Stimulated activated CD4-positive, alpha-beta T cell treated with anti-CD3 and anti-CD28 coated beads, Interleukin-4, amount 100 ng/mL, for 24 hours (primary cell): ENCODE measurements at places on chromosomes 1 and 21.
A peak's percentile ranks its signal among the peaks of the same experiment; 100 is the strongest.

DNA sequence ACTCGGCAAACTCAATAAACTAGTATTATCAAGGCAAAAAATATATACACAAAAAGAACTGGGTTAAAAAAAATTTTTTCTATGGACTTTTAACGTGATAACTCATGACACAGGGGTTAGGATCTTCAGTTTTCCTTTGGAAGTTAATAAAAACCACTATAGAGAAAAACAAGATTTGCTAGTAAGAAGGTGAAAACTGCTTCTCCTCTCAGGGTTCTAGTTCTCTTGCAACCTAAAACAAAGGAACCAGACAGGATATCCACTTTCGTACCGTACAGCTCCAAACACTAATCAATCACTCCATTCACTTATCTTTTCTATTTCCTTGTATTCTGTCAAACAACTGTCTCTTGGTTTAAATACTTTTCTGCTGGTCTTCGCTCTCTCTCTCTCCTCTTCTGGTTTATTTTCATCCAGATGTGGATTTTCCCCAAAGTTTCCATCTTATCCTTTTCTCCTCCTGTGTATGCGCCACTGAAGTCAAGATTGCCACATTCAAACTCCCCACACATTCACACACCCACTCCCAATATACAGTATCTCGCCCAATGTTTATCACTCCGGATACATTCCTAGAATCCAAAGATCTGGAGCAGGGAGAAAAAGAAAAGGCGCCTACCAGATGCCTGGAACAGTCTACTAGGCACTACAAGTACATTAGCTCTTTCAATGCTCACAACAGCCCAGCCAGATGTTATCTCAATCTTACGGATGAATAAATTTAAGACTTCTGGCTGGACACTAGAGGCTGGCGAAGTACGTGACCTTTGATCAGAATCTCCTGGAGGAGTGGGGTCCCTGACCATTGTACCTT lies 775 bp upstream of the PRPF38B start:
- DNase-seq = no peak

DNA sequence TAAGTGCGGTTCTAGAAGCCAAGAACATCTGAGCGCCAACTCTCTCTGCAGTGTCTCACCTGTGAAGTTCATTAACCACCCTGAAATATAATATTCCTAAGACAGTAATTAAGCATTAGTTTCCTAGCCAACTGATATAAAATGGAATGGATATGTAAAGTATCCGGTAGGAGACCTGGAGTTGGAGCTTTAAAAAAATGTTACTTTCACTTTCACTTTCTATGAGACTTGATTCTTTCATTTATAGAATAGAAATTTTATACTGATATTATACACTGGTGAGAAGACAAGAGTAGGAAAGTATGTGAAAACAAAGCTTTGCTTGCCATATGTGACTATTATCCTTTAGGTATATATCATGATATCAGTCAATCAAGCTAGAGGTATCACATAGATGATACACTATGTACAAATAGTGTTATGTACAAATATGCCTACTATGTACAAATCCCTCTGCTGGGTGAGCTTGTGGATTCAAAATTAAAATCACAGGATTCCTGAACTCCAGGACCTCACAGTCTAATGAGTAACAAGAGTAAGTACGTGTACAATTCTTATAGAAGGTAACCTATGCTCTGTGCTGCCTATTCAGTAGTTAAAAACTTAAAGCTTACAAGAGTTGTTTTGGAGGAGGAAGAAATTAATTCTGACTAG lies 934.2 kb downstream of the TTLL7 start:
- DNase-seq = no peak

DNA sequence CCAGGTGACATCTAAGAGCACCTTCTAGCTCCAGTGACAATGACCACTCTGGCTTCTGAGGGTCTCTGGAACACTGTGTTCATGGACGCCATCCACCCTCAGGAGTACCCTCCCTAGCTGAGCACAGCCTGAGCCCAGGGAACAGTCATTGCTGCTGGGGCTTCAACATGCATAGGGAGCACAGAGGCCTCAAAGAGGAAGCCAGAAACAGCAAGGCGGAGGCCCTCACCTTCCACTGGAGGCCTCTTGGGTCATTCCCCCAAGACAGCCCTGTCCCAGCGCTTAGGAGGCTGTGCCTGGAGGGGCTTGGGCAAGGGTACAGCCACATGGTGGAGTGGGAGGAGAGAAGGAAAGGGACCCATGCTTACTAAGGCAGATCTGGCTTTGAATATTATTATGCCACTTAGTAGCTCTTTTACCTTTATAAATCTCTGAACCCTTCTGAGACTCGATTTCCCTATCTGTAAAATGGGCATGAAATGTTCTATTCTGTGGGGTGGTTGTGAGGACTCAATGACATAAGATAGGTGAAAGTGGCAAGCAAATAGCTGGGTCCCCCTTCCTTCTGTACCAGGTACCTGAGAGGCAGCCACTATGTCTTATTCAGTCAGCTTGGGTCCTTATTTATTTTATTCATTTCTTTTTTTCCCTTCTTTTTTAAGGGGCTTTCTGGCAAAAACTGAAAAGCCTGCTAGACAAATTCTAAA lies 32.8 kb downstream of the PTAFR start:
- no peak for DNase-seq

- DNase-seq = no peak
These were observed 106.8 kb downstream of the RAVER2 start for GRCh38 chr1:64851664-64852063.

DNA sequence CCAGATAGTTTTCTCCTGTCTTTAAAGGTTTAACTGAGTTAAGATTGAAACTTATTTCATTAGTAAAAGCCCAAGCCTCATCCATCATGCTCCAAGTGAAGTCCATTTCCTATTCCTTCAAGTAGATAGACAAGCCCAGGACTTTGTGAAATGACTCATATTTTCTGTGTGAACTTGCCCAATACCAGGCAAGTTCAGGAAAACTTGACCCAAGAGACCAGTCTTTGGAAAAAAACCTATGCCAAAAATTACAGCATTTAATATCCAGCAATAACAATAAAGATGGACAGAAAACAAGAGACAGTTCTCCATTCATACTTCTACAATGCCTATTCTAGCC lies 405 bp upstream of the RAB29 start:
- DNase-seq = no peak

DNA sequence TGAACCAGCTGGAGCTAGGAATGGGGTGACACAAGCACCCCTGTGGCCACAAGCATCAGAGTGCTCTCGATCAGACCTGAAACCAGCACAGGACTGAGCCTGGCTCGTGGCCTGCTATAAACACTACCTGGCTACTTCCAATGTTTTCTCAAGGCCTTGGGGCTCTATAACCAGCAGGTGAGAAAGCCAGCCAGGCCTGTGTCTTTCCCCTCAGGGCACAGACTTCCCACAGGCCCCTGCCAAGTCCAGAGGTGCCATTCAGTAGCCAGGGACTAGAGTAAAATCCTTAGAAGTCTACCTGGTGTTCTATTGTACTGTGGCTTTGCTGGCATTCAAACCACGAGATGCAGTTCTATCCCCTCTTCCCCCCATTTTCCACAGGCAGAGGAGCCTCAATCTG lies 22.6 kb downstream of the OR2G3 start:
- no peak for DNase-seq

- no peak for DNase-seq
These were observed 41.9 kb upstream of the LRP8 start for GRCh38 chr1:53369761-53370160.

DNA sequence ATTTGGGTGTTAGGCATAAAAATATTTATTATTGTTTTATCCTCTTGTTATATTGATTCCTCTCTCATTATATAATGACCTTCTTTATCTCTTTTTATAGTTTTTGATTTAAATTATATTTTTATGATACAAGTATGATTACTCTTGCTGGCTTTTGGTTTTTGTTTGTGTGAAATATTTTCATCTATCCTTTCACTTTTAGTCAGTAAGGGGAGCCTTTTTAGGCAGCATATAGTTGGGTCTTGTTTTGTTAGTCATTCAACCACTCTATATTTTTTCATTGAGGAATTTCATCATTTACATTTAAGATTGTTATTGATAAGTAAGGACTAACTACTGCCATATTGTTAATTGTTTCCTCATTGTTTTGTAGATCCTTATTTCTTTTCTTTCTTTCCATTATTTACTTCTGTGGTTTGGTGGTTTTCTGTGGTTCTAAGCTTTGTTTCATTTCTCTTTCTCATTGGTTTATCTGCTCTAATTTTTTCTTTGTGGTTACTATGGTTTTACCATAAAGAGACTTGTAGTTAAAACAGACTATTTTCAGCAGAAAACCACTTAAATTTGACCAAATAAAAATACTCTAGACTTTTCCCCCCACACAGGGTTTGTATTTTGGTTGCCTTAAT lies 593.1 kb downstream of the NUF2 start:
- no peak for DNase-seq

DNA sequence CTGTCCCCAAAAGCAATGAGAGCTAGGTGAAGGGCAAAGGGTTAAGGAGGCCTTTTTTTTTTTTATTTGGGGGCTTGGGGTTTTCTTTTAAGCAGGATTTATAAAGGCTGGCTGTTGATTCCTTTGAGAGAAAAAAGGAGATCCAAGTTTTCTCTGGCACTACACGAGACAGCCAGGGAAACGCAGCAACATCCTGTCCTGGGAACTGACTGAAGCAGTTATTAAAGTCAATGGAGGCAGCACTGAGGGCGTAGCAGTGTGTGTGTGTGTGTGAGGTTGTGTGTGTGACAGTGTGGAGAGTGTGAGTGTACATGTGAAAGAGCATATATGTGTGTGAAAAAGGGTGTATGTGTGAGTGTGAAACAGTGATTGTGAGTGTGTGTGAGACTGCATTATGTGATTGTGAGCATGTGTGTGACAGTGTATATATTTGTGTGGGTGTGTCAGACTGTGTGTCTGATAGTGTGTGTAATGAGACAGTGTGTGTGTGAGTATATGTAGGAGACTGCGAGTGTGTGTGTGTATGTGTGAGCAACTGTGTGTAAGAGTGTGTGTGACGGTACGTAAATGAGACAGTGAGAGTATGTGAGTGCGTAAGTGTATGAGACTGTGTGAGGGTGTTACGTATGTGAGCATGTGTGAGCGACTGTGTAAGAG lies 65.9 kb upstream of the TIAM1 start:
- no peak for DNase-seq

- peak; percentile 22 for DNase-seq
These were observed 102.1 kb downstream of the S1PR1 start for GRCh38 chr1:101338714-101339430.

GRCh38 chr1:233664253-233664652 lies 50.3 kb downstream of the KCNK1 start:
- no peak for DNase-seq

GRCh38 chr1:208178091-208178529 lies 66.1 kb downstream of the PLXNA2 start:
- DNase-seq = no peak

DNA sequence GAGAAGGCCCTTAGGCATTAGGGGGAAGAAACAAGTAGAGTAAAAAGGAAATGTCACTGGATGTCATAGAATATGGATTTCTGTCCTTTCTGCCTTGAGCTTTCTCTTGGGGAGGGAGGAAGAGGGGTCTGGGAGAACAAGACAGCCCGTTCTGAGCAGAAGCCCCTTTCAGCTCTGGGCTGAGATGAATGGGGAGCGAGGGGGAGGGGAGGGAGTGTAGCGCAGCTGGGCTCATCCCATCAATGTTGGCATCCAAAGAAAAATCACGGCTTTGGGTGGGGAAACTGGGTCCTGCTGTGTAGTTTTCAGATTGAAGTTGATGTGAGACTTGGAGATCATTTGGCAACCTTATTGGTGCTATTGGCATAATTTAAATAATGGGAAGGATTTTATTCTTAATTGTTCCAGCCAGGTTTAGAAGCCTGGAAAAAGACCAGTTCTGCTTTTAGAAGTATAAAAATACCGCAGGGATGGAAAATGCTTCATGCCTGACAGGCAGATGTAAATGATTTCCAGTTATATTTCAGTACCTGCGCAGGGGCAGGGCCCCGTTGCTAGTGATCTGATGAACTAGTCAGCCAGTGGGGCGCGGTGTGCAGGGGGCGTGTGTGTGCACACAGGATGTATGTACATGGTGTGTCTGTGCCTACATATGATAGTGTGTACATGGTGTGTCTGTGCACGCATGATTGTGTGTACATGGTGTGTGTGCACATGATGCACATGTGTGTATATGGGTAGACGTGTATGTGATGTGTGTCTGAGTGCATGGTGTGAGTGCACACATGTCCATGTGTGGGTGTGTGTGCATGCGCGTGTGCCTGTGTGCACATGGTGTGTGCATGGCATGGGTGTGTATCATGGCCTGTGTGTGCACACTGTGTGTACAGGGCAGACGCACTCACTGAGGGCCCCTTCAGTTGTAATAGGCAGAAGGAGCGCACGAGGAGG lies 36.0 kb downstream of the ABCG1 start:
- no peak for DNase-seq

GRCh38 chr1:38500352-38500751 lies 359.2 kb downstream of the RRAGC start:
- DNase-seq = no peak

- no peak for DNase-seq
These were observed 37.7 kb upstream of the DDAH1 start for GRCh38 chr1:85502625-85503083.

DNA sequence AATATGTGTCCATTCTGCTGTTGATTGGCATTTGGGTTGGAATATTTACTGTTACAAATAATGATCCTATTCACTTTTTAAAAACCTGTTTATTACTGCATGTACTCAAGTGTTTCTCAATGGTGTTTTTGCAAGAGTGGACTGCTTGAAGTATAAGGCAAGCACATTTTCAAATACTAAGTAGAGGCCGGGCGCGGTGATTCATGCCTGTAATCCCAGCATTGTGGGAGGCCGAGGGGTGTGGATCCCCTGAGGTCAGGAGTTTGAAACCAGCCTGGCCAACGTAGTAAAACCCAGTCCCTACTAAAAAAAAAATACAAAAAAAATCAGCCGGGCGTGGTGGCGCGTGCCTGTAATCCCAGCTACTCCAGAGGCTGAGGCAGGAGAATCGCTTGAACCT lies 276.9 kb upstream of the ADGRL4 start:
- DNase-seq = no peak

DNA sequence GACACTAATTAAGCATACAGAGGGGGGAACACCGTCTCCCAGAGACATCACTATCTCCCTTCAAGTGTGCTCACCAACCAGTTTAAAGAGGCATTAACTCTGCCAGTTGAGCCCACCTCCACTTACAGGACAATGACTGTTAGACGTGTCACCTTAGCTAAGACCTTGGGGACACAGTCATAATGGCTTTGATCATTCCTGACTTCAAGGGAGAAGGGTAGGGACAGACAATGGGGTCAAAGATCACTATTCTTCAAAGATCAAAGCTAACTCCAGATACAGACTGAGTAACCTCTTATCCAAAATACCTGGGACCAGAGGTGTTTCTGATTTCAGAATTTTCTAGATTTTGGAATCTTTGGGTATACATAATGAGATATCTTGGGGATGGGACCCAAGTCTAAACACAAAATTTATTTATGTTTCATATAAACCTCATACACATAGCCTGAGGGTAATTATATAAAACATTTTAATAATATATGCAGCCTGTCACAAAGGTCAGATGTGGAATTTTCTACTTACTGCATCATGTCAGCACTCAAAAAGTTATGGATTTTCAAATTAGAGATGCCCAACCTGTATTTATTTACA lies 246.1 kb downstream of the SLC45A1 start:
- DNase-seq = no peak

- peak; percentile 46 for DNase-seq
These were observed 11.8 kb upstream of the FASLG start for GRCh38 chr1:172647110-172647564.

- peak; percentile 70 for DNase-seq
These were observed 1.1 kb upstream of the PRXL2B start for GRCh38 chr1:2585318-2586092.
